Stimulated activated CD8-positive, alpha-beta memory T cell treated with anti-CD3 and anti-CD28 coated beads, Interleukin-15, amount 100 ng/mL, for 24 hours (primary cell): ENCODE measurements at places on chromosomes 7 and 10.

DNA sequence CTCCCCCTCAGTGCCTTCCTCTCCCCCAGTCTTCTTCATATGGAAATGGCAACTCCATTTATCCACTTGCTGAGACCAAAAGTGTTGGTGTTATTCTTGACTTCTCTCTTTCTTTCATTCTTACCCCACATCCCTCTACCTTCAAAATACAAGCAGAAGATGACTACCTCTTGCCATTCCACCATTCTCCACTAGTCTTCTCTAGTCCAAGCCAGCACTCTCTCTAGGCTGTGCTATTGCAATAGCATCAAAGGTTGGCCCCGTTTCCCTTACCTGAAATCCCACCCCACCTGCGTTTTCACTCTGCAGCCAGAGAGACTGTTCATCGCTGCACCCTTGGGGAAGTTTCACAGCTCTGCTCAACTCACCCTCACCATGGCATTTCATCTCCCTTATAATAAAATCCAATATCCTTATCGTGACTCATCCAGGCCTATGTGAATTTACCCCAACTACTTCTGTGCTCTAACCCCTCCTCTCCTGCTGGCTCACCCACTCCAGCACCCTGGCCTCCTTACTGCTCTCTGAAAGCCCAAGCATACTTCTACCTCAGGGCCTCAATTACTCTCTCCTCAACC, 109.1 kb downstream of the LSM5 start:
- DNase-seq = no peak

GRCh38 chr10:101683276-101683675, 11.7 kb downstream of the FBXW4 start:
- DNase-seq = no peak

GRCh38 chr10:118961436-118961835, 68.1 kb upstream of the NANOS1 start:
- no peak for DNase-seq

GRCh38 chr7:135186841-135187253, 16.3 kb upstream of the CYREN start:
- DNase-seq = no peak

DNA sequence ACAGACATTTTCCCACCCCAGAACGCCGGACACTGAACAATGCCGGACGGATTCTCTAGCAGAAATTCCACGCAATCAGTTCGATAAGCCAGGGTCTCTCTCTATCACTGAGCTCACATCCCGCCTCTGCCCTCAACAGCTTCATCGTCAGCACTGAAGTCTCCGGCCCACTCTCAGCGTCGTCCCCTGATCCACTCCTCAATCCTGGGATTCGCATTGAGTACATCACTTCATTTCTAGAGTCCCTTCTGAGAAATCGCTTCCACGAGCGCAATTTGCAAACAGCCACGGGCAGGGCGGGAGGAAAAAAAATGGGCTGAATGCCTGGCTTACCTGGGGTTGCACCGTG, 365 bp downstream of the YME1L1 start:
- DNase-seq = no peak

DNA sequence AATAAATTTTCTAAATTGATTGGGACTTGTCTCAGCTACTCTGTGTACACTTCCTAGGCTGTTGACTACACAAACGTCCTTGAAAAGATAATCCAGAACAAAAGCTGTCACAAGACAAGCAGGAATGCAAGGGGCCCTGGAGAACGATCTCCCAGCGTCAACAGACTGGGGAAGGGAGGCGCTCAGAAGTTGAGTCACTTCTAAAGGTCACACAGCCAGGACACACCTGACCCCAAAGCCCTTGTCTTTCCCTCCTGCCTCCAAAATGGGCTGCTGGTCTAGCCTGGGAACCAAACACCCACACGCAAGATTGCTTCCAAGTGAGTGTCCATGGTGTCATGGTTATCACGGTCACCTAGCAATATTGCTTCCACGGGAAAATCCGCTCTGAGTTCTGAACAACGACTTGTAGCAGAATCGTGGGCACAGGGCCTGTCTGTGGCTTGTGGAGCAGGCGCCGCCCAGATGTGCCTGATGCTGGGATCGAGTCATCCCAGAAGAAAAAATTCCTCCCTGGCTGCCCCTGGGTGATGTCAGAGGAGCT, 49.8 kb downstream of the SPOCK2 start:
- DNase-seq = no peak
